ENCODE measurements at places on chromosomes 7 and 10.

DNA sequence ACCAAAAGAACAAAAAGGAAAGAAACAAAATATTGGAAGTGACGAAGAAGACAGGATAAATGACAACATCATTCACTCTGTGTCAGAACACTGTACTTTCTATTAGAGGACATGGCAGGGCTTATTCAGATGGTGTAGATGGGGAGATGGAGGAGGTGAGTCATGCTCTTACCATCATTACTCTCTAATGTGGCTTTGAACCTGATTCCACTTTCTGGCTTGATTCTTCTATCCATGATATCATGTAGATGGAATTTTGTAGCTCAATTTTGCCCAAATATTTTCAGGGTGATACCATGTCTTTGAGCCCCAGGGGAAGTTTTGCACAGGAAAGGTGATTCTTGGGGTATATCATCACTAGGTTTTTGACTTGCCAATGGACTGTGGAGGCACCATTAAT is 91.7 kb downstream of the CFAP58 start:
- no peak for DNase-seq

- DNase-seq: no peak
These were observed 289.7 kb downstream of the KLF6 start for GRCh38 chr10:3495281-3495680.

- DNase-seq: no peak
These were observed 2.0 kb upstream of the BLVRA start for GRCh38 chr7:43756368-43757072.

DNA sequence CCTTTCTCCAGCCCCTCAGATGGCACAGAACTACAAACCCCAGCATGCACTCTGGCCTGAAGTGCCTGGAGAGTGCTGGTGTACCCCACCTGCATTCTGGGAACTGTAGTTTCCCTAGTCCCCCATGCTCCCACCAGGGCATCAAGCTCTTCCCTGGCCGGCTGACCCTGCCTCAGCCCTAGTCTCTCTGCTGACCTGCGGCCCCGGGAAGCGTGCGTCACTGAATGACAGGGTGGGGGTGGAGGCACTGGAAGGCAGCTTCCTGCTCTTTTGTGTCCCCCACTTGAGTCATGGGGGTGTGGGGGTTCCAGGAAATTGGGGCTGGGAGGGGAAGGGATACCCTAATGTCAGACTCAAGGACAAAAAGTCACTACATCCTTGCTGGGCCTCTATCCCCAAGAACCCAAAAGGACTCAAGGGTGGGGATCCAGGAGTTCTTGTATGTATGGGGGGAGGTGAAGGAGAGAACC is 2.1 kb downstream of the NOS3 start:
- DNase-seq: peak; percentile 91

DNA sequence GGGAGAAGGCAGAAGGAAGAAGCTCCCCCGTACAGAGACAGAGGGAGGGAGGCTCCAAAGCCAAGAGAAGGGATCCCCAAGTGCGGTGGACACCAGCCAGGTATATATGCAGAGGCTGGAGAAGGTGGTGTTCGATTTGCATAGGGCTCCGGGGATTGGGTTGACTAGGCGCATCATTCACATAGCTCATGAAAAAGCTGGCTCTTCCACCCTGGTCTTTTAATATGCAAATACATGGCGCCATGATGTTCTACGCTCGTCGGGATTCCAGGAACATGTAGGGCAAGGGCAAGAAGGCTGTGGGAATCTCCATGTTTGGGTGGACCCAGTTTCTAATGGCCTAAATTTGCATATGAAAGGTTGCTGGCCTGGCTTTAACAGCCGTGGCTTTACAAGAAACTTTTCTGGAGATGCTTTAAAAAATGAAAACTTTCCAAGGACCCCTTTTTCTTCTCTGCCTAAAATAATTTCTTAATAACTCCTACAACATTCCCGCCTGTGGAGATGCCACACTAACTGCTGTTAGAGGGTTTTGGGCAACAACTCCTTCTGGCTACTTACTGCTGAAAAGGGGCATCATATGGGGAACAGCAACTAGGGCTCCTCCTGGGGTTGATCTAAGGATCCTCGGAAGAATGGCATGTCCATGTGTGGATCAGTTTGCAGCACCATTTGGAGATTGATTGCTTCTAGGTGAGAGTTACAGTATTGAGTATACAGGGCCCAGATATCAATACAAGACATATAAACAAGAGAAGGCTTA is 28.3 kb downstream of the C1GALT1 start:
- DNase-seq: peak; percentile 97

- no peak for DNase-seq
These were observed 21.5 kb upstream of the POM121L12 start for GRCh38 chr7:53013925-53014324.

- no peak for DNase-seq
These were observed 44.3 kb downstream of the TRRAP start for GRCh38 chr7:98922392-98923187.

DNA sequence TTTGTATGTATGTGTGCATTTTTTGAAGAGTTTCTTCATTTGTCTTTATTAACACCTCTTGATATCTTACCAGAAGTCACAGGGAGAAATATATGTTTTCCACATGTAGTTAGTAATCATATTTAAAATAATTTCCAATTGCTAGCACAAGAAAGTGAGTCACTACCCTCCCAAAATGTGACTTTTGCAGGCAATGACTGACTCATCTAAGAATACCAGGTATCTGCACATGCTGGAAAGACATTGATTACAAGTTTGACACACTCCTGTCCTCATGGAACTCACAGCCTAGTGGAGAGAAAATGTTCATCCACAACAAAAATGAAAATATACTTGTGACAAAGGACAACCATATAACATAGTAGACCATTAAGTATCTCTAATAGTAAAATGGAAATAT is 82.9 kb downstream of the SEMA3D start:
- no peak for DNase-seq

- peak; percentile 34 for DNase-seq
These were observed 24.6 kb downstream of the MDH2 start for GRCh38 chr7:76072243-76073148.

DNA sequence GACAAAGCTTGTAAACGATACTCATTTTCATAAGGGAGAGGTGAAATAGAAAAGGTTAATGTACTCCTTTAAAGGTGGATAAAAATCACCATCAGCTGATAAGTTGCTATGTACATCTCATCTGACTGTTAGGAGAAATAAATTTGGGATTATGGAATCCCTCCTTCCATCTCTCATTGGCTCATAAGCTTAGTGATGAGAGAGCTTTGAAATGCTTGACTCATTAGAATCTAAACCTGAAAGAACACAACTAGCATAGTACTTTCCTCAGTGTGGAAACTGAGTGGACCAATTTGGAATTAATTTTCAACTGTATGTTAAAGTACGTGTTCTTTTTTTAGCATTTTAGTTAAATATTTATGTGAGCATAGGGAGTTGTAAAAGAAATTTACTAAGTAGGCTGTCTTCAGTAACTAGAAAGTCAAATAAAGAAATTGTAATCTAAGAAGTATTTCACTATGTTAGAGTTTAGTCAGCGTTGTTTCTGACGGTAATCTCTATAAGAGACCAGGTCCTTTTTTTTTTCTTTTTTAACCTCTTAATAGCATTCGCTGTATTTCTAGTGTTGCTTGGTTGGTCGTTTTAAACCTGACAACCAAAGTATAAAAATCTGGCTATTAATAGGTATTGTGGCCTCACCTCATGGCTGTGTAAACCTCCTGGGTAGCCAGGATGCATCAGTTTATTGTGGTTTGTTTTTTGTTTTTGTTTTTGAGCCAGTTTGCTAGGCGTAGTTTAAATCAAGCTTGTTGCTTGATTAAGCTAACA is 34.4 kb downstream of the FHIP2A start:
- DNase-seq: no peak

- no peak for DNase-seq
These were observed 186.7 kb upstream of the HGF start for GRCh38 chr7:81956520-81956919.

GRCh38 chr7:39304668-39305405 is 261.4 kb upstream of the YAE1 start:
- DNase-seq: no peak

DNA sequence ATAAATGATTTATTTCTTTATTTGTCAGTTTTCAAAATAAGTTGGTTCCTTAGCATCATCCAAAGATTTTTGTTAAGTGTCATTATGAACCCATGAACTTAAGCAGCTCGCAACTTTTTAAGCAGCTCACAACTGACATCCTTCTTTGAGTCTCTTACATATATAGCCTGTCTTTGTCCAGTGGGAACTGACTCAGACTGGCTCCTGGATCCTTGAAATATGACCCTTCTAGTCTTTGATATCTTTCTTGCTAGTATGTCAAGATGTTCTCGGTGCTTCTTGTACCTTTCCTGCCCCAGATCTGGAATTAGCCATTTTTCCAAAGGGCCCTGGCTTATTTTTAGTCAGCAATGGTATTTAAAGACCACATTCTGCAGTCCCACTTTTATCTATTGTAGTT is 53.9 kb upstream of the ARID5B start:
- DNase-seq: no peak

GRCh38 chr10:45625879-45626278 is 46.7 kb downstream of the ZFAND4 start:
- no peak for DNase-seq

- DNase-seq: no peak
These were observed 6.4 kb downstream of the ZFYVE27 start for GRCh38 chr10:97743169-97743943.

DNA sequence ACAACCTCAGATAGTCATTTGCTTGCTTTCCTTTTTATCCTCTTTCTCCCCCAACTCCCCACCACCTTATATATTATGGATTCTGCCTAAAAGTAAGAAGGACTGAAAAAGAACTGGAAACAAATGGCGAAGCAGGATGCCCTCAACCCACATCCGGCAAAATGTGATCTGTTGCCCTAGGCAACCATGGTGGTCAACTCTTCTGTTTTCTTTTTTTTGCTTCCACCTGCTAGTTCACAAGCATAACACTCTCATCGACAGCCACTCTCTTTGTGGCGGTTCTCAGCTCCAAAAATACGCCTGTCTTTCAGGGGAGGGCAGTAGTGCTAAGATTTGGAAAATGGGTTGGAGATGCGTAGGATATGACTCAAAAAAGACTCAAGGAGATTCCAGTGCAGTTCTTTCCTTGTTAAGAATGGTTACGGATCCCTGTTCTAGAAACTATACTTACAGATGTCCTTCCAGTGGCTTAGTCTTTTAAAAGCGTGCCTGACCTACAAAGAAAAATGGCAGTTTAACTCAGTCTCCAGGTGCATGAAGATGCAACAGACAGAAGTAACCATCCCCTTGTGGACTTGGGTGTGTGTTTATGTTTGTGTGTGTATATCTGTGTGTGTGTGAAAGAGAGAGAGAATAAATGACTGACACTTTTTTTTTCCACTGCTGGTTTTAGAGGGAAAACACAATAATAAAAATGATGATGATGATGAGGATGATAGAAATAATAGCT is 10.7 kb downstream of the APBB1IP start:
- DNase-seq: no peak

- DNase-seq: no peak
These were observed 124.2 kb downstream of the LRRTM3 start for GRCh38 chr10:67049988-67050387.

GRCh38 chr10:102585026-102585425 is 59.3 kb upstream of the TRIM8 start:
- no peak for DNase-seq

- DNase-seq: peak; percentile 48
These were observed 7.1 kb downstream of the VIM start for GRCh38 chr10:17235136-17235535.

DNA sequence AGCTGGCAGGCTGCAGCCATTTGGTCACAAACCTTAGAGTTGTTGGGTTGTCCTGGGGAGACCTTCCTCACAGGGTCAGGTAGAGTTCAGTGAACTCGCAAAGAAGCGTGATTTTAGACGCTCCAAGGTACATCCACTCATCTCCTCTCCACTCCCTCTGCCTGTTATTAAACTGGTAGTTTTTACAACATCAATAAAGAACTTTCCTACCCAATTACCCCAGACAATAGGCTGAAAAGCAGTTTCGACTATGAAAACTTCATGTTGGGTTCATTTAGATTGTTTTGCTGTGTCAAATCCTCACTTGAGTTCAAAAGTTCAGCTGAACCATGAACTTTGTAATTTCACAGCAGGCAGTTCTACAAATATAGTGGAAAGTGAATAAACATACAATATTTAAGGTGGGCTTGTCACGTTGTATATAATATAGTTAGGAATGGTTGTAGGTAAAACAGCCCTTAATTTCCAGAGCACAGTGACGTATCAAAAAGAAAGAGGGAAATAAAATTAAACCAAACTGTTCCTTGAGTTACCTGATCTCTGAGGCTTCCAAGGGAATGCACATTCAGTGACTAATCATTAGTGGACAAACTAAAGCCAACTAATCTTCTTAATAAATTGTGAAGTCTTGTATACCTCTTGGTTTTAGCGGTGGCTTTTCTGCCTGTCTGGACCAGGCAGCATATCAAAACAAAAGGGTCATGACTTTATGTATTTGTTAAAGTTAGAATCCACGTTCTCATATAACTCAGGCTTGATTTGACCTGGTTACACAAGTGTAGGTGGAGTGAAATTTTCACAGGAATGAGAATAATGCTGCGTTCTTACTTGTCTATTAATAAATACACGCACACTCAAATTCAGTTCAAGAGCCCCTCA is 100.5 kb downstream of the CYP26A1 start:
- no peak for DNase-seq

DNA sequence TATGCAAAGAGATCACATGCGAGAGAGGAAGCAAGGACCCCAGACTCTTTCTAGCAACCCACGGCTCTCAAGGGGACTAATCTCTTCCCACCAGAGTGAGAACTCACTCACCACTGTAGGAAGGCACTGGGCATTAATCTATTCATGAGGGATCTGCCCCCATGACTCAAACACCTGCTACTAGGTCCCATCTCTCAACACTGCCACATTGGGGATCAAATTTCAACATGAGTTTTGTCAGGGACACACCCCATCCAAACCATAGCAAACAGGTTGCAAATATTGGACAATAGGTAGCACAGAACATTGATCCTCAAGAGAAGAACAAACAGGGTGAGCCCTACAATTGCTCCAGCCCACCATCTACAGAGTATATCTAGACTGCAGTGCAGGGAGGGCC is 740.6 kb downstream of the LRMDA start:
- no peak for DNase-seq

DNA sequence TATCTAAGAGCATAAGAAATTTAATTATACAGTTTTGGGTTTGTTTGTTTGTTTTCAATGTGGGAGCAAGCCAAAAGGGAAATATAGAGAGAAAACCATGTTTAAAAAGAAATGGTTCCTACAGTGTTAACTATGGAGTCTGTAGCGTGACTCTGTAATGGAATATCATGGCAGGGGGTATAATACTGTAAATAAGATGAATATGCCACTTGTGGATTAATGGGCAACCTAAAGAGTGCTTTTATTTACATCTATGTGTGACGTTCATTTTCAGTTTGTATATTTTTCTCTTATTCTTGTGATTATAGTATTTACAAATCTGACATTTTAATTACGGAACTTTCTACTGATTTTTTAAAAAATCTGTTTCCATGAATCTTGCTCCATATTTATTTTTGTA is 95.9 kb downstream of the POLL start:
- no peak for DNase-seq

GRCh38 chr10:65952086-65952485 is 973.8 kb upstream of the LRRTM3 start:
- DNase-seq: no peak

- DNase-seq: no peak
These were observed 141.0 kb downstream of the AOAH start for GRCh38 chr7:36583318-36583717.

All from H9 (cell line).